ENCODE measurements at places on chromosomes 7 and 10.

DNA sequence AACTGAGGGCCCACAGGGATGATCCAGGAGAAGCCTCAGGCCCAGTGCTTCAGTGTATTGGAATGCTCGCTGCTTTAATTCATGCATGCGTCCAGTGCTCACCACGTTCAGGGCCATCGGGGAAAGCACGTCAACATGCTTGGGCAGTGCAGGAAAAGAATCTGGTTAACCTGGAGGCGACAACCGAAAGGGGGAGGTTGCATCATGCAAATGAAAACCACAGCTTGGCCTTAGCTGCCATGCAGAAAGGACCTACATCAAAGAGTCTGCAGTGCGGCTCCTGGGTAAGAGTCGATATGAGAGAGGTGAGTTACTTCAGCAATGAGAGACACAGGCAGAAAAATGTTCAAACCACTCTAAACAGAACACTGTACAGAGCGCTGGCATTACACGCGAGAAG, 440.1 kb downstream of the KCNMA1 start:
- no peak for DNase-seq

DNA sequence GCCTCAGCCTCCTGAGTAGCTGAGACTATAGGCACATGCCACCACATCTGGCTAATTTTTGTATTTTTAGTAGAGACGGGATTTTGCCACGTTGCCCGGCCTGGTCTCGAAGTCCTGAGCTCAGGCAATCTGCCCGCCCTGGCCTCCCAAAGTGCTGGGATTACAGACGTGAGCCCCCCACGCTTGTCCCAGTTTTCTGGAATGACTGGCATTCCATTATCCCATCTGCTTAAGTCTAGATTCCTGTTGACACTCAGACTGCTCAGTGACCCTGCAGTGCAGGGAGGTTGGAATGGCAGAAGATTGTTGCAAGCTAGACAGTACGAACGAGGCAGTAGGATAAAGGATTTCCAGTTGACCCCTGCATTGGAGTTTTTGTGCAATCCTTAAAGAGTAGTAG, 135.1 kb upstream of the NPS start:
- DNase-seq: no peak

DNA sequence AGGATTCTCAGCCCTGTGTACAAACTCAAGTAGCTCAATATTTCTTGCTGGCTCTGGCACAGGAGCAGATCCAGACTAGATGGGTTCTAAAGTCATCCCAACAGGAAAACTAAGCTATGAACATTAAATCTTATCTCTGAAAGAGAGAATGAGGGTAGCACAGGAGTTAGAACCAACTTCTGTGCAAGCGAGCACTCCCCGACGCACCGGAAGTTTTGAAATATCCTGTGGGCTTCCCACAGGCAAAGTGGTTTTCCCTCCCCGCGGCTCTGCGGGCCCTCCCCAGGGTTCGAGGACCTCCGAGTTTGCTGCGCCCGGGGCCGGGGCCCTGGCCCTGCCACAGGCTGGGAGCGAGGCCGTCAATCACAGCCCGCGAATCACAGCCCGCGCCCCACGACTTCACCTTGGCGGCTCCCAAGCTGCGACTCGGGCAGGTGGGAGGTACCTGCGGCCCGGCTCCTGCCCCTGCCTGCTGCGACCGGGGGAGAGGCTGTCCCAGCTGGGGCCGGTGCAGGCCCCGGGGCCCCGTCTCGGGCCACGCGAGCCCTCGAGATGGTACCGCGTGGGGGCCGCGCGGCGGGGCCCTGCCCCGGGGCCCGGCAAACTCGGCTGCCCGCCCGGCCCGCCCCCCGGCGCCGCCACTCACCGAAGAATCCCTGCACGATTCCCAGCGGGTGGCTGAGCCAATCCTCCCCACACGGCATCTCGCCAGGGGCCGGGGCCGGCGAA, 598 bp downstream of the MCMBP start:
- peak; percentile 49 for DNase-seq

DNA sequence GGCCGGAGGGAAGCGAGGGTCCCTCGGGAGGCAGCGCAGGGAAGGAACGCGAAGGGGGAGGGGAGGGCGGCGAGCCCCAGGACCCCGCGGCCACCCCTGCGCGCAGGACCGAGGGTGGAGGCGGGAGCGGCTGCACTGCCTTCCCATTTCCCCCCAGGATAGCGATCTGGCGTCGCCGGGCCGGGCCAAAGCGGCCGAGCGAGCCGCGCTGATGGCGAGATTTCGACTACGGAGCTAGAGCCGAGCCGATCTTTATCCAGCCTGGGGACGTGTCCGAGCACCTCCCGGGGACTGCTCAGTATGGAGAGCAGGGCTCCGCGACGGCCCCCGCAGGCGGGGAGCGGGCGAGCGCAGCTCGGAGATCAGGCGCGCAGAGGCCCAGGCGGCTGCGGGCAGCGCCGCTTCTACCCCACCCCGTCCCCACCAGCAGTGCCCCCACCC, 590 bp upstream of the CRTAC1 start:
- DNase-seq: peak; percentile 19

GRCh38 chr10:32263300-32263699, 83.7 kb downstream of the EPC1 start:
- no peak for DNase-seq

DNA sequence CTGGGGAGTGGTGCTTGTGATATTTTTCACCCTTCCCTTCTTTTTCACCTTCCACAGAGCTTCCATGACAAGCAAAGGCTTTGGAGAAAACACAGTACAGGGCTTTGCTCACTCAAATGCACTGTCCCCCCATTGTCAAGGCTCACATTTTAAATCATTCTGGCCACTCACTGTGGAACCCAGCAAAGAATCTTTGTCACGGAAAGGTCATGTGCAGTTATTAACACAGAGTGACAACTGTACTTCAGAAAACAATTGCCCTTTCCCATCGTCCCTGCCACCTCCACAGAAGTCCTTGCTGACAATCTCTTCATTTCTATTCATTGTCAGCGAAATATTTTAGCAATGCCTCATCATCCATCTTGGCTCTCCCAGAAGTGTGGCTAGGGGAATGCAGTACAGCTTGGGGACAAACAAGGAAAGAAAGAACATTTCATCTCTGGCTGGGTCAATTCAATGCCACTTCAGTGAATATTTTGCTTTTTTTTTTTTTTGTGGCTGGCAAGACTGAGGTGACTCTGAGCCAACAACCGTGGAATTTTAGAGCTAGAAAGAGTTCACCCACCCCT, 851.0 kb downstream of the KCNMA1 start:
- no peak for DNase-seq

GRCh38 chr7:95899919-95900513, 127.7 kb downstream of the DYNC1I1 start:
- DNase-seq: no peak

DNA sequence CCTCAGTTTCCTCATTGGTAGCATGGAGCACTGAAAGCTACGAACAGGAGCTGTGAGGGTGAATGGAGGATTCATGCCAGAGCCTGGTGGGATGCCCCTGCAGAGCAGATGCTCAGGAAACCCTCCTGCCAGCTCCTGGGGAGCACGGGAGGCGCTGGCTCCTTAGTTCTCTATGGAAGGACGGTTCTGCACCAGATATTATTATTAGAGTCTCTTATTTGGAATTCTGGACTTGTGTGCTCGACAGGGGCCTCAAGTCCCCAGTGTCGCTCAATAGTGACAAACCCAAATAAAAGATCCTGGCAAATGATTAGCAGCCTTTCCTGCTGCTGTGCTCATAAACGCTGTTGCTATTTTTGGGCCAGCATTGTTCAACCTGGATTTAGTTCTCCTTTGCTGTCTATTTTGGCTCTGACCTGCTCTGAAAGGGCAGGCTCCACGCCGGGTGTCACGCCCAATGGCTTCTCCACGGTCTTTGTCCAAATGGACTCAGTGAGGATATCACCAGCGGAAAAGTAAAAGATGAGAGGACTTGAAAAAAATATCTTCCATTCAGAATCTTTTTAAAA, 23.0 kb upstream of the KLF6 start:
- no peak for DNase-seq

DNA sequence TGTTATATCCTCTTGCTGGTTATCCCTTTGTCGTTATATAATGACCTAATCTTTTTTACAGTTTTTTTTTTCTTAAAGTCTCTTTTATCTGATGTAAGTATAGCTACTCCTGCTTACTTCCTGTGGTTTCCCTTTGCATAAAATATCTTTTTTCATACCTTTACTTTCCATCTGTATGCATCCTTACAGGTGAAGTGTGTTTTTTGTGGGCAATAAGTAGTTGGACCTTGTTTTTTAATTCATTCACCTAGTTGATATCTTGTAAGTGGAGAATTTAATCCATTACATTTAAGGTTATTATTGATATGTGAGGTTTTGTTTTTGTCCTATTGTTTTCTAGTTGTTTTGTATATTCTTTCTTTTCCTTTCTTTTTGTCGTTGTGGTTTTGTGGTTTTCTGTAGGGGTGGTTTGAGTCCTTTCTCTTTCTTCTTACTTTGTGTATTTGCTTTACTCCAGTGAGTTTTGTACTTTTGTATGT, 168.6 kb downstream of the MLLT10 start:
- no peak for DNase-seq

DNA sequence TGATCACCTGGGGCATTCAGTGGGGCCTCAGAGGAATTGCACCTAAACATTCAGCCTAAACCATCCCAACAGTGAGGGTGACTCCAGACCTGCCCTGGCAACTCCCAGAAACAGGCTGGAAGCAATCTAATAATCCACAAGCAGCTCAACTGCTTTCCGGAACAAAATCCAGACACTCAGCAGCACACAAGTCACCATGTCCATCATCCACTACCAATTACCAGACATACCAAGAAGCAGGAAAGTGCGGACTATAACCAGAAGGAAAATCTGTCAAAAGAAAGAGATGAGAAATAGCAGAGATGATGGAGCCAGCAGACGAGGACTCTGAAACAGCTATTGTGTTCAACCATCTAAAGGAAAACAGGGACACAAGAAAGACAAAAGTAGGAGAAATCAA, 342.6 kb upstream of the ZMIZ1 start:
- no peak for DNase-seq

DNA sequence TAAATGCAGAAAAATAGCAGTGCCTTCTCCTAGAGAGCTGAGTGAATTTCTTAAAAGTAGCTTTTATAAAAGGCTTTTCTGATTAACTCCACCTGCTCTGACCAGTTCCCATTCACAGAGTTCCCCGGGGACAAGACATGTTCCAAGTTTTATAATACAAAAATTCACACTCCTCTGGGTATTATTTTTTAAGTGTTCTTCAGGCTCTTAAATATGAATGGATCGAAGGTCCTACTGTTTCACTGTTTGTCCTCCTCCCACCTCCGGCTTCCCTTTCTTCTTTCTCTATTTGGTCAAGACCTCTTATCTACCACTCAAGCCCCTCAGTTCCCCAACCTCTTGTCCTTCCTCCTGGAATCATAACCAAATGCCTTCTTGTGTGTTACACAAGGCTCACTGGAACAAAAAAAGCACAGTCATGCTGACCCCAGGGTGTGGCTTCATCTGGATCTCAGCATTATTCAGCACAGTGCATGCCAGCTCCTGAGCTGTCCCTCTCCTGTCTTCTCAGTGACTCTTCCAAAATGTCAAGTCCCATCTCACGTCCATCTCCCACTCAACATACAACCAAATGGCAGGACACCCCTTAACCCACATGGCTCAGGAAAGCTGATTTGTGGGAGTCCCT, 222.4 kb downstream of the SORCS1 start:
- no peak for DNase-seq

GRCh38 chr10:47425813-47426419, 41.8 kb upstream of the ZNF488 start:
- DNase-seq: no peak

DNA sequence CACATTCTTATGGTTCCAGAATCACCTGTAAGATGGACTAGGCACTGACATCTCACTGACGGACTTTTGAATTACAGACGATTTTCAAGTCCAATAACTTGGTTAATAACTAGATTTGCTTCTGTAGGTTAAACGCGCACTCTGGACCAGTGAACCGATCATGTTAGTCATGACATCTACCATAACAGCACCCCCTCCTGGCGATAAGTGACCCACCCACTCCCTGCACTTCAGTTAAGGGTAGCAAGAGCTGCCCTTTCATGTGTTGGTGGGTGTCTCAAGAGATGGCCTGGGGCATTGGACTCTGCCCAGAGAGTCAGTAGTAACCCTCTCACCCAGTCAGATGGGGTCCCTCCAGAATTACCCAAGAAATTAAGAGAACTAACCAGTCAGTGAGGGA, 12.9 kb downstream of the GRM8 start:
- DNase-seq: no peak

GRCh38 chr10:49371967-49372366, 23.9 kb downstream of the DRGX start:
- no peak for DNase-seq
